ENCODE measurements at places on chromosomes 12 and 14.

GRCh38 chr12:104094284-104094683 lies 30.0 kb downstream of the HCFC2 start:
- no peak for DNase-seq

DNA sequence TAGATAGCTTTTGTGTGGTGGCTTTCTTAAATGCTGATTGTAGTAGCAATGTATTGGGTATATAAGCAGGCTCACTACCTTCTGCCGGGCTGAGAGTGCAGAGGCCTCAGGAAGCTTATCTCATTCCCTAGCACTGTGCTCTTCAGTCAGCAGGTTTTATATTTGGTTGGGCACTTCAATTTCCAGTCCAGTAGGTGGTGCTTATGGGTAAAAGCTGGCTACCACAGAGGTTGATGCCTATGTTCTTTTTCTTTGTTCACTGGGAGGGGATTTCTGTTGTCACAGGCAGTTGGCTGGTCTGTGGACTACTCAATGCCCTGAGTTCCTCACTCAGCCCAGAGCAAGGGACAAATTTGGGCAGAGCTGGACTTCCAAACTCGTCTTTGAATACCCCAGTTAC lies 43.0 kb upstream of the GLIPR1 start:
- no peak for DNase-seq

- DNase-seq = no peak
Observed at GRCh38 chr12:65953631-65954030, 129.3 kb downstream of the HMGA2 start.

DNA sequence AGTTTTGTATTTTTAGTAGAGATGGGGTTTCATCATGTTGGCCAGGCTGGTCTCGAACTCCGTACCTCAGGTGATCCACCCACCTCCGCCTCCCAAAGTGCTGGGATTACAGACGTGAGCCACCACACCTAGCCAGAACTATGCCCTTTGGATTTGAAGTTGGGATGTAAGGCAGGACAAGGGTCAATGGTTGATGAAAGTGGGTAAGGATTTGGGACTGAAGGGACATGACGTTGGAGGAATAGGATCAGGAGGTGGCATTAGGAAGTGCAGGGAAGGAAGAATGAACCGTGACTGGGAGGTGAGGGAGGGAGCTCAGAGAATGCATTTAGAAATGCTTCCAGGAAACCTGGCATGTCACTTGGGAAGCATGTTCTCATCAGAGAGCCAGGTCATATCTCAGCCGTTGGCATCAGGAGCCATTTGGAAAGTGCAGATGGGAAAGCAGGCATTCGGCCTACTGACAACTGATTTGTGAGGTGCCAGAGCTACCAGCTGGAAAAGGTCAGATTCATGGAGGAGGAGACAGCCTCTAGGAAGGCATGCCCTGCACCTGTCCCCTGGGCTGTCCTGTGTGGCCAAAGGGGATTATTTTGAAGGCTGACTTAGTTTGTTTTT lies 2.2 kb downstream of the CRADD start:
- DNase-seq = no peak

- no peak for DNase-seq
Observed at GRCh38 chr12:98126637-98127335, 388.6 kb upstream of the TMPO start.

GRCh38 chr12:82438356-82438755 lies 80.0 kb downstream of the METTL25 start:
- no peak for DNase-seq

DNA sequence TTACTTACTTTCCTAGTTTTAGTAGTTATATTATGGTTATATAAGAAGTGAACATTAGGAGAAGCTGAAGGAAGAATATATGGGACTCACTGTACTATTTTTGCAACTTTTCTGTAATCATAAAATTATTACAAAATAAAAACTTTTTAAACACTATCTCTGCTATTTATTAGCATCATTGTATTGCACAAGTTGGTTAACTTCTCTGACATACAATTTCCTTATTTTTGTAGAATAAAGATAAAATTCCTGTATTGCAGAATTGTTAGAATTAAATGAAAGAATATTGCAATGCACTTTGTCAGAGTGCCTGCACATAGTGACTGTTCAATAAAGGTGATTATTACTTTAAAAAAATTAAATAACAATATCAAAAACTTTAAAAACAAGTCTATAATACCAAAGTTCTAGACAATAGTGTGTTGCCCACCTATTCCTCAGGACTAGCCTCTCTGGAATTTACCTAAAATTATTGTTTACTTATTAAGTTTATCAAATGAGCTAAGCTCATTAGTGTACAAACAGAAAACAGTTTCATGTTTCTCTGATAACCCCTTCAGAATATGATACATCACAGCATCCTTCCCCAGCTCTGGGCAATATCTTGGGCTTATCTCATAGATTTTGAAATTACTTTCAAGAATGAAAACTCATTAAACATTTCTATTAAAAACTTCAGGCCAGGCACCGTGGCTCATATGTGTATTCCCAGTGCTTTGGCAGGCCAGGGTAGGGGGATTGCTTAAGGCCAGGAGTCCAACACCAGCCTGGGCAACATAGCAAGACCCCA lies 77.4 kb upstream of the TMPO start:
- DNase-seq = no peak

DNA sequence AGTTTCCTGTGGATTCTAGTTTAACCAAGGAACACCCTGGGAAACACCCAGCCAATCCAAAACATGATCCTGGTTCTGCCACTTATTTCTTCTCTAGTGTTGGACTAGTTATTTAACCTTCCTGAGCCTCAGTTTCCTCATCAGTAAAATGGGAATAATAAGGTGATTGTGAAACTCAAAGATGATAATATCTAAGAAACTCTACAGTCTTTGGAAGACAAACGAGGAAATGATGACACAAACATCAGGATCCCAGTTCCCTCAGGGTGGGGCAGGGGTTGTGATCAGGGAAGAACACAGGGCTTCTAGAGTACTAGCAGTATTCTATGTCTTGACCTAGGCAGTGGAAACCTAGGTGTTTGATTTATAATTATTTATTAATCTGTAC lies 18.1 kb upstream of the TMEM106C start:
- DNase-seq = no peak

- no peak for DNase-seq
Observed at GRCh38 chr12:28610401-28611114, 420.3 kb downstream of the CCDC91 start.

DNA sequence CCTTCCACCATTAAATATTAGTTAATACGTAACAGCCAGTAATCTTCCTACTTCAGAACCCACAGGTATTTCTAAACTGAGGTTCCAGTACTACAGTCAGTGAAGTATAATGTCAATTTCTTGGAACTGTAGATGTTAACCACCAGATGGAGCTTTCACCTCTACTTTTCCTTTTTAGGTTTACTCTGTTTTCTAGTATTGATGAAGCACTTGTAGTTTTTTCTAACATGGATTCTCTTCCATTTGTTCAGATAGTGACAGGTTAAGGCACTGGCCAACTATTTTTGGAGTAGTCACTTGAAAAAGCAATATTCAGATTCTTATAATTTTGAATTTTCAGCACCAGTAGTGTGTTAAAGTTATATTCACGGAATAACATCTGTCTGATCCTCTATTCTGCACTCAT lies 4.6 kb upstream of the SEC23A start:
- DNase-seq = no peak

DNA sequence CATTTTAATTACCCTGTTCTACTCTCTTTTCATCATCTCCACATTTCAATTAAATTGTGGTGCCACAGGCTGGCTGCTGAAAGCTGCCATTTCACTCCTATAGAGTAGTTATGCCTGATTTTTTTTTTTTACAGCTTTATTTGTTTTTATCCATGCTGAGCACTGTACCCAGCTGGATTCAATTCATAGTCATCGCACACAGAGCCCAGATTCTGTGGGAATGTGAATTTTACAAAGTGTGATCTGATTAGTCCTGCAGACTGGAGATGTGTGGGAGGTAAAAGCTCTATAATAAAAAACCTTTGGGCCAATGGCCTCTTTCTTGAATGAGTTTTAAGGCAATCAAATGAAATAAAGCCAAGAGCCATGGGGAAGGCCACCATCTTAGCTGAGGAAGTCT lies 190.2 kb downstream of the ANO4 start:
- DNase-seq = no peak

DNA sequence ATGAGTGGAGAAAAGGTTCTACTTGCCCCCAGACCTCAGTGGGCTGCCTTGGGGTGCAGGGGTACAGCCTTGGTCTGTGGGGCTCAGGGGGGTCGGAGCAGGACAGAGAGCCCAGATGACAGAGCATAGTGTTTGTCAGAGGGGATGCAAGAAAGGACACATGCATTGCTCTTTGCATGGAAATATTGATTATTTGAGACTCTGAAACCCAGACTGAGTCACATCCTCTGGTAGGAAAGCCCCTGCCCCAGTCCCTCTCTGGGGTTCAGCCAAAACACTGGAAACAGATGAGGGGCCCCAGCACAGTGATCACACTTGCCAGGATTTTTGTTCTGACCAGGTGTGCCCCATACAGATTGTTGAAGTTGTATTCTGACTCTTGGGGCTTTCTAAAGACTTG lies 1094.4 kb downstream of the BCL11B start:
- DNase-seq = peak; percentile 47

DNA sequence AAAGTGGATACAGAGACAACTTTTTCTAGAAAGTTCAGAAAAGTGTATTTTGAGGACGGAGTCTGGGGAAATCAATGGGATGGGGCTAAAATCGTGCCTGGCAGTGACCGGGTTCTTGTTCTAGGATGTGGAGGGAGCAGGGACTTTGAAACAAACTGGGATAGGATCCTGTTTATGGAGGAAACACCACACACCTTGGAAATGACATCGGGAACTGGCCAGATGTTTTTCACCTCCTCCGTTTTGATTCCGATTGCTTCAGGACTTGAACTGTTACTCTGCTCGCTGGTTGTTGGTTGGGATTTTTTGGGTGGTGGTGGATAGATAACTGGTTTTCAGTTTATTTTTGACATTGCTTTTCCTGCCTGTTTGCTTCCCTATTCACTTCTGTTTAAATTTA lies 506 bp downstream of the EMP1 start:
- DNase-seq = no peak

DNA sequence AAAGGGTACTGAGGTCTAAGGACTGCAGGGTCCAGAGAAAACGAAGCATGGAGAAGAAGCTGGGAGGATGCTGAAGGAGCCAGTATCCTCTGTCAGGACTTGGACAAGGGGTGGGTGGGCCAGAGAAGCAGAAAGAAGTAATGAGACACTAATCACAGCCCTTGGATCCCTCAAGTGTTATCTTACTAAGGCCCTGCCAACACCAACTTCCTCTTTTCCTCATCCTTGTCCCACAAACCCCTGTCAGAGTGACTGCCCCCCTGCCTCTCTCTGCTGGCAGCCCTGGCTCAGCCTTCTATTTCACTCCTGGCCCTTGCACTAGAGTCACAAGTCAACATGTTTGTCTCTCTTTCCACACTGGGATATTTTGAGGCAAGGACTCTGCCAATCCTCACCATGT lies 3.8 kb upstream of the ASIC1 start:
- DNase-seq = no peak

GRCh38 chr14:51394384-51394783 lies 154.3 kb downstream of the TMX1 start:
- no peak for DNase-seq

GRCh38 chr14:42299692-42300091 lies 693.0 kb downstream of the LRFN5 start:
- DNase-seq = no peak

GRCh38 chr14:93309427-93309966 lies 23.3 kb downstream of the BTBD7 start:
- no peak for DNase-seq

DNA sequence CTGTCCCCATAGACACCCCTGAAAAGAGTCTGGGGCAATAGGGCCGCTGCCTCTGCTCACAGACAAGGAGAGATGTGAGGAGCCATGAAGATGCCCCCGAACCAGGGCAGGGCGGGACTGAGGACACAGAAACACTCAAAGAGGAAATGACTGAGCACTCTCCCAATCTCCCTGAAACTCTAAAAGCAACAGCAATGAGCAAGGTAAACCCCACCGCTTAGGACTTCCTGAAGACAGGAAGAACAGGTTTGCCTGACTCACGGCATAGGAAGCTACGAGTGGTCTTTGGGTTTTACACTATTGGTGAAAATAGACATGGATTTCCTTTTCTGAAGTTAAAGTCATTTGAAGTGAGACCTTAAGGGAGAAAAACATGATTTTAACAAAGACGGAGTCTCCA lies 32.5 kb downstream of the STX2 start:
- no peak for DNase-seq

DNA sequence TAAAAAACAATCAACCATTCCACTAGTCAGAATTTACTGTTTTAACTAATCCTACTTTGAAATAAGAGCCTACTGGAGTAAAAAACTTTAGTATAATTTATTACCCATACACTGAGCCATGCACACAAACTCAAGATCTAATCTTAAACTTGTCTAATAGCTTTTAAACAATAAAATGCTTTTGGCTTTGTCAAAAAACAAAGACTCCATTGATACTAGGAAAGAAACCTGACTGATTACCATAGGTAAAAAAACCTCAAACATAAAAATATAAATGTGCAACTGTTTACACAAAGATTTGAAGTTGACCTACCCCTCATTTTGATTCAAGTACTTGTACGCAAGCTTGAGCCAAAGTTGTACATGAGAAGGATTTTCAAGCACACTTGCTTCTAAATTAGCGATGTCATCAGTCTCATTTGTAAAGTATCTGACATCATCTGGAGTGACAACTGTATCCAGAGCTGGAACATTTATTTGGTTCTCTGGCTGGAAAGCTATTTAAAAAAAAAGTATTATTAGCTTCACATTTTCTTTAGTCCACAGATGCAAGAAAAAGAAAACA lies 36.1 kb downstream of the ZFC3H1 start:
- DNase-seq = no peak

GRCh38 chr14:62711351-62712023 lies 333.8 kb downstream of the KCNH5 start:
- no peak for DNase-seq

DNA sequence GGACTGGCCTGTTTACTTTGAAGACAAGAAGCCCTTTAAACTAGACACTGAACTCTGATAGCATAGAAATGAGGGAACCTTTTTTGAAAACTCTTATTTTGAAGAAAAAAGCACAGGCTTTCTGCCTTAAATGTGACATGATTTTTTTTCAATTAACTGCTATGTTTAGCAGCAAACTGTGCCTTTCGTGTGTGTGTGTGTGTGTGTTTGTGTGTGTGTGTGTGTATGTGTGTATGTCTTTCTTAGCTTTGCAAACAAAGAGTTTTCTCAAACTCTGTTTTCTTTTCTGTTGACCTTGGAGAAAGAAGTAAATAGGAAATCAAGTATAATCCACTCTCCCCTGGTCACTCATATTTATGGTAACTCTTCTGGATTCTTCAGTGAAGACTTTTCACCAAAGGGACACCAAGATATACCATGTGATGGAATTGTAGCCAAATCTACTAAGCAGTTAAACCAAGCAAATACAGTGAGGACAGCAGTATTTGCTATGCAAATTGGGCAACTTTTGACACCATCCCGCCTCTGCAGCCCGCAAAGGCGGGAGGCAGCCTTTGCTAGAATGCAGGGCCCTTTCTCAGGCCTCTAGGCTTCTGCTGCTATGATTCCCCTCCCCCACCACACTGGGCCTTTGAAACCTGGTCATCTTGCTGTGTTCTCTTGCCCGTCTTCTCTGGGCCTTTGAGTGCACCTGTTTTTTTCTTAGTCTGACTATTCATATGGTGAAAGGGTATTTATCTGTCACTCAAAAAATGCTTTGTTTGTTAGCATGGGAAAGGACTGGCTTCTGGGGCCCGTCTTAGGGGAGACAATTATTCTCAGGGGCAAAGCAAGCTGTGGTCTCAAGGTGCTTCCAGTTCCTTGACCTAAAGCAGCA lies 107.9 kb downstream of the MYRFL start:
- DNase-seq = no peak

- DNase-seq = no peak
Observed at GRCh38 chr12:131806674-131807073, 21.5 kb upstream of the MMP17 start.

All from activated naive CD8-positive, alpha-beta T cell treated with anti-CD3 and anti-CD28 coated beads, Interleukin-2, amount 50 U/mL, for 16 hours (primary cell).